Stimulated activated CD8-positive, alpha-beta memory T cell treated with anti-CD3 and anti-CD28 coated beads, Interleukin-7, amount 100 ng/mL, for 48 hours (primary cell): ENCODE measurements at places on chromosomes 2 and 18.

- DNase-seq, result no peak
Measured at GRCh38 chr2:112958428-112959108, 19.2 kb upstream of the IL36G start.

DNA sequence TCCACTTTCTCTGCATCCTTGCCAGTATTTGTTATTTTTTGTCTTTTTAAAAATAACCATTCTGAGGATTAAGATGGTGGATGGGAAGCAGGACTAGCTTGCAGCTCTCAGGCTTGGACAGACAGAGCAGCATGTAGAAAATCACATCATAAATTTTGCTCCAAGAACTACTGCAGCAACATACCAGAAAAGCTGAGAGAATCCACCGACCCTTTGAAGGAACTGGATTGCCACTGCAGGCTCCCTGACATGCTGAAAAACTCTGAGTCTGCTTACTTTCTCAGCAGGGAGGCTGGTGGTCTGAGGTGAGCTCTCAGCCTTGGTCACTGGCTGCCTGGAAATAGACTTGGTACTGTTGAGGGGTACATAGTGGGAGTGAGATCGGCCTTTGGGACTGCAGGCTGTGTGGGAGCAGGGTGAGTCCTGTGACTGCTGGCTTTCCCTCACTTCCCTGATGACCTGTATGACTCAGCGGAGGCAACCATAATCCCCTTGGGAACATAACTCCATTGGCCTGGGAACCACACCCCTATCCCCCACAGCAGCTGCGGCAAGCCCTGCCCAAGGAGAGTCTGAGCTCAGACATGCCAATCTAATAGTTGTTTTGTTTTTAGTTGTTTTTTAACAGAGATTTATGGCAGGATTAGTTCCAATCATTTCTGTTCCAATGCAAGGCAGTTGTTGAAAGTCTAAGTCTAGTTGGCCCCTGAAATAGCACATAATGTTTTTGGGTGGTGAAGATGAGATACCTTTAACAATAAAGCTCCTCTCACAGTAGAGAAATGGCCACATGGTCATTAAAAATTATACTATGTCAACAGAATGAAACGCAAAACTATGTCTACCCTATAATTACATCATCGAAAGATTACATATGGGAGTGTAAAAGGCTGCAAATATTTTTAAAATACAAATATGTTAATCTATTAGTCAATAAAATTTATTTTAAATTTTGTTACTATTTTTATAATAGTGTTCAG, 414.2 kb upstream of the CHAC2 start:
- DNase-seq, result no peak

GRCh38 chr2:185179743-185180142, 558.9 kb upstream of the FSIP2 start:
- DNase-seq, result no peak

DNA sequence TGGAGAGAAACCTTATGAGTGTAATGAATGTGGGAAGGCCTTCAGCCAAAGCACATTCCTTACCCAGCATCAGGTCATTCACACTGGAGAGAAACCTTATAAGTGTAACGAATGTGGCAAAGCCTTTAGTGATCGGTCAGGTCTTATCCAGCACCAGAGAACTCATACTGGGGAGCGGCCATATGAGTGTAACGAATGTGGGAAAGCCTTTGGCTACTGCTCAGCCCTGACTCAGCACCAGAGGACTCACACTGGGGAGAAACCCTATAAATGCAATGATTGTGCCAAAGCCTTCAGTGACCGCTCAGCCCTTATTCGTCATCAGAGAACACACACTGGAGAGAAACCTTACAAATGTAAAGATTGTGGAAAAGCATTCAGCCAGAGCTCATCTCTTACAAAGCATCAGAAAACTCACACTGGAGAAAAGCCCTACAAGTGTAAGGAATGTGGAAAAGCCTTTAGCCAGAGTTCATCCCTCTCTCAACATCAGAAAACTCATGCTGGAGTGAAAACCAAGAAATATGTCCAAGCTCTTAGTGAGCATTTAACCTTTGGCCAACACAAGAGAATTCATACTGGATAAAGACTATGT, 7.8 kb downstream of the ZNF892 start:
- no peak for DNase-seq

DNA sequence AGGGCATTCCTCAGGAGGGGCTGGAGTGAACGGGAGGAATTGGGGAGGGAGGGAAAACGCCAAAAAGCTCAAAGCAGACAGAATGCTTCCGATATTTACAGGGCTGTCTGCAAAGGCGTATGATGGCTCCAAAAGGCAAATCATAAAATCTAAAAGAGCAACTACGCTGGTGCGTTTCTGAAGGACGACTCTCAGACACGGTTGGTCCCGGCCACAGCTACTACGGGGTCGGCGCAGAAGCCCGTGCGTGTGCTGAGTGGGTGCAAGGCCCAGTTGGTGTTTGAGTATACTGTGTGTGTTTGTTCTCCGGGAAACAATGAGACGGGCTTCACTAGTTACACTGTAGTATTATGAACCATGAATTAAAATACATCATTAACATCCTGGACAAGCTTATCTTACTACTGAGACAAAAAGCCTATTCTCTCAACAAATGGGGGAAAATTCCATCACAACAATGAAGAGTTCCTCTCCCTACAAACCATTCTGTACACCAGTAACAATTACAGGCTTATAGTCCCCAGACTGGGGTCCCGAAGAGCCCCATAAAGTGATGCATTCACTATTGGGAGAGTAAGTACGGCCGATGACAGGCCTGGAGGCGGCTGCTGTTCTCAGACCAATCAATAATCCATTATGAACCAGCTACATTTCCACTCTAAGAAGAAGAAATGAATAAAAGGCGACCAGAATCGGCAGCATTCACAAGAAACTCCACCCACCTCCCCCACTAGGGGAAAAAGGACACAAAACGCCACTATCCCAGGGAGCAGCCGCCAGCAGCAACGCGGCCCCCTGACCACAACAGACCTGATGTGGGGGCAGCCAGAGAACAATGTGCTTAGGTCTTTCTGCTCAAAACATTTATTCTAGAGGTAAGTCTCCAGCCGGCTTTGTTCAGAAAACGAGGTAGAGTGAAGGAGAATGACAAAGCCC, 43.4 kb downstream of the ZNF516 start:
- no peak for DNase-seq

GRCh38 chr2:45180033-45180746, 170.9 kb upstream of the SIX2 start:
- no peak for DNase-seq

DNA sequence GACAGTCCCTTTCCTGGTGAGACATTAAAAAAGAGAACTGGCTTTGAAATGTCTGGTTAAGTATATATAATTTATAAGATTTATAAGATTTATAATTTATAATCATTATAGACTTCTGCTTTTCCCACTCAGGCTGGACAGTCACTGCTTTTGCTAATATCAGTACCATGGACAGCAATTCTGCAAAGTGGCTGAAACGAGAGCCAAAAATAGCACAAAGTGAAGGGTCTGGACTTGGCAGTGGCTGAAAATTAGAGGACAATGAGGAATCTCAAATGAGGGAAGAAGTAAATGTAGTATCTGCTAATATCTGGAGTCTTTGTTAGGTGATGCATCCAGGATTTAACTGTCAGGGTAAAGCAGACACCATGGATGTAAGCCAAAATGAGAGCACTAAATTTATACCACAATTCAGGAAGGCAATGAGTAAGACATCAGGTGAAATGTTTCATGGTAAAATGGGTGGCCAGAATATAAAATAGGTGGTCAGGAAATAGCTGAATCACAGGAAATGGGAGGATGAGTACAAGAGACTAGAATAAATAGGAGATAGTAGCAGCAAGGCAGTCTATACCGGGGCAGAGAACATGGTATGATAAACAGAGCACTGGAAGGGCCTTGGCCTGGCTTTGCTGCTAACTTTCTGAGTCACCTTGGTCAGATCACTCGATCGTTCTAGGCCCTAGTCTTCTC, 39.6 kb upstream of the BOD1L2 start:
- DNase-seq, result no peak

DNA sequence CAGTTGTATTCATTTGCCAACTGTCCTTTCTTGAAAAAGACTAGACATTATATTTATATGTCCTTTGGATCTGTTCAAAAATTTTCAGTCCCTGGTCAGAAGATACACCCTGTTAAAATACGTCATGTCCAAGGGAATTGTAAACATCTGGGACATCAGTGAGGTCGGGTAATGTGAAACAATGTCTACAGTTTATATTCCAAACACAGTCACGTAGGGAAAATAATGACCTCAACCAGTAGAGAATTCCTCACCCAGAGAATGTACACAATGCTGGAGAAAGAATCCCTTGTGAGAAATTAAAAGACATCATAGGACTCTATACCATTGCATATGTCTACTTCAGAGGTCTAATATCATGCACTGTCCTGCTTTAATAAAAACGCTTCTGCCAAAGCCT, 888.0 kb upstream of the CHAC2 start:
- no peak for DNase-seq

DNA sequence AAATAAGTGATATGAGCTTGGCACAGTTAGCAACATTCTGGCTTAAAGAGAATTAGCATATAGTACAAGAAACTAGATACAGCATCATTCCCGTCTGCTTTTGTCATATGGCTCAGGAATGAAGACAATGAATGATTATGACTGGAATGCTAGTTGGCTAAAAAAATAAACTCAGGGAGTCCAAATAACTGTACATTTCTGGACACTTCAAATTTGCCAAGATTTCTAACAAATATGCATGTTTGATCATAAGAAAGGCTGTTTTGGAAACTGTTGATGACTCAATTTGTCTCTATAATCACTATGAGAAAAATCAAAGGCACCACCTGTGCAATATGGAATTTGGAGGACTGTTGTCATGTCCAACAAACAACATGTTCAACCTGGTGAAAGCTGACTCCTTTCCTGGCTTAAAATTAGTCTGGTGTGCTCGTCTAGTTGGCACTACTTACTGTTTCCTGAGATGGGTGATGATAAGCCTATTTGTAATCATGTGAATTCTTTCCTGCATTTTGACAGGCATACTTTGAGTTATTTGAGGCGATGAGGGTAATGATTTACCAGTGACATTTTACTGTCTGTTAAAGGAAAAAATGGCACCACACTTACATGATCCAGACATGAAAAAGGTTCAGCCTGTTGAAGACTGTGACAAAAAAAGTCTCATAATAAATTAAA, 133.9 kb upstream of the CDH20 start:
- no peak for DNase-seq

- no peak for DNase-seq
Measured at GRCh38 chr2:23454501-23455120, 69.6 kb downstream of the KLHL29 start.

DNA sequence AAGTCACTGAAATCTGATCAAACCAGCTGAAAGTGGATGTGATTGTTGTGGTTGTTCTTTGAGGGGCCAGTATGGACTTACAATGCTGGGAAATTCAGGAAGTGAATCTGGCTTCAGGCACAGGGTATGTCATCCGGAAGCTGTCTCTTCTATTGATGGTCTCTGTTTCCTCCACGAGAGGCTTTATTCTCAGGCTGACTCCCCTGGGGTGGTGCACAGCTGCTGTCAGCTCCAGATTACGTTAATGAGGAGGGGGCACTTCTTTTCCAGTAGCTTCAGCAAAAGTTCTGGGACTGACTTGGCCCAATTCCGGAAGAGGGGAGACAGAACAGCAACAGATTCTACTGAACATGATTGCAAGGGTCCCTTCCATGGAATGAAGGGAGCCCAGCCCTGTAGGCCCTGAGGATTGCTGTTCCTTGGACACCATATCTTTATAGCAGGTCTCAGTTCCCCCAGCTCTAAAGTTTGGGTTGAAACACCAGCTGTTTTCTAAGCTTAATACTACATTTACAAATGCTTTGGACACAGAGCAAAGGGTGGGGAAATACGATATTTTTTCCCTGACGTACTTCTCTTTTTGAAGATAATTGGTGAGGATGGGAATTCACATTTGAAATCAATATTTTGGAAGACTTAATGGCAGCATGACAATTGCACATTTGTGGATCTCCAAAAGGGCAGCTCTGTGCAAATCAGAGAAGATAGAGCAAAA, 400.9 kb downstream of the TSN start:
- DNase-seq, result no peak

- DNase-seq, result no peak
Measured at GRCh38 chr2:66439812-66440542, 5.1 kb downstream of the MEIS1 start.

GRCh38 chr2:178913049-178913441, 105.8 kb upstream of the TTN start:
- no peak for DNase-seq

GRCh38 chr2:84057917-84058560, 401.0 kb downstream of the SUCLG1 start:
- DNase-seq, result no peak

DNA sequence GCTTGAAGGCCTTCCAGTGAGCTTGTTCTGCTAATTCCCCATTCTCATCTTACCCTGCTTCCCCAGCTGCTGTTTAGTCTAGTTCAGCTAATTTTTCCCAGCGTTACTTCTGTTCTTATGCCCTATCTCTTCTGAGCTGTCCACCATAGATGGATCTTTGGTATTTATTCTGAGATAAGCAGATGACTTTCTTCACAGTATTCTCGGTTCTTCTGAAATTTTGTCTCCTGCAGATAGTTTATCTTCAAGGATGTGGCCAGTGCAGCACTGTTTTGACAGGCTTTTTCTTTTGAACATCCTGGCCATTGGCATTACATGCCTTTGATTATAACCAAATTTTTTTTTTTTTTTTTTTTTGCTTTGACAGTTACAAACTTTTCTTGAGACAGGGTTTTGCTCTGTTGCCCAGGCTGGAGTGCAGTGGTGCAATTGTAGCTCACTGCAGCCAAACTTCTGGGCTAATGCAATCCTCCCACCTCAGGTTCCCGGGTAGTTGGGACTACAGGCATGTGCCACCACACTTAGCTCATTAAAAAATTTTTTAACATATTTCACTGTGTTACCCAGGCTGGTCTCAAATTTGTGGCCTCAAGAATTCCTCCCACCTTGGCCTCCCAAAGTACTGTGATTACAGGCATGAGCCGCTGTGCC, 134.2 kb downstream of the WDSUB1 start:
- no peak for DNase-seq

DNA sequence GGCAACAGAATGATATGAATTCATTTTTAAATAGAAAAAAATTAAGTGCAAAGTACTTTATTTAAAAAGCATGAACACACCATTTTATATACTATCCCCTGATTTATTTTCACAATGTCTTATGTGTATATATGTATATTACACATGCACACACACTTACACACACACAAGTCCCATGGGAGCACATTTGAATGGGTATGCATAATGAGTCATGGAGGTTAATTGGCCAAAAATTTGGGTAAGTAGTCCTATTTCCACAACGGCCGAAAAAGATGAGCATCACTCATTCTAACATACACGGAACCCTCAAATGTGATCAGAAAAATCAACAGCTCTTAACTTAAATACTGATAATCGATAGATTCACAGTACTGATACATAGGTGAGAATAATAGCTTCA, 97.4 kb upstream of the NABP1 start:
- DNase-seq, result no peak

DNA sequence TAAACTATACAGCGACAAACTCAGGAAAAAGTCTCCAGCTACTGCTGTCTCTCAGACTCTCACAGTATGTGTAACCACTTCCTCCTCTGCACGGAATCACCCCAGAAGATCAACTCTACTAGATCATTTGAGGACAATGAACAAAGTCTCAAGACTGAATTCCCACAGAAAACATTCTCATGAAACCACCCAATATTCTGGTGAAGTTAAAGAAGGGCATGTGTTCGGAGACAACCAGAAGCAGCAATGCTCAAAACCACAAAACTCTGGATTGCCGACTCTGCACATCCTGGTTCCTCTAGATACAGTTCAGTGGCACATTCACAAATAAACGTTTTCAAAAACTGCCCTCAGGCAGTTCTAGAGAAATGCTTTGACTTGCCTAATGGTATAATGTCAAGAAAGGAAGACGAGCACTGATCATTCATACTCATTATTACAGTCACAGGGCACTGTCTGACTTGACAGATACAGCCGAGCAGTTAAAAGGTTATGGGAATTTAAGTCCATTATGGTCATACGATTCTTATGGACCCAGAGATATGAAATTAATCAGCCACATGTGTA, 91.9 kb upstream of the STK17B start:
- no peak for DNase-seq
